ENCODE measurements at places on chromosomes 11 and 22. TPM values are rescaled to one million over a fixed set of nuclear protein-coding genes. Genes with fewer than 3 reads are reported as not detected.

Gene SLC29A2
- polyA plus RNA-seq, result 26.7 TPM

Gene APOA1
- polyA plus RNA-seq, result 179 TPM

Gene MTMR2
- 58.7 TPM for polyA plus RNA-seq

Gene PHOX2A
- polyA plus RNA-seq, result not detected

Gene OR4A16
- not detected for polyA plus RNA-seq

Gene ZP1
- polyA plus RNA-seq, result 0.11 TPM

Gene CEND1
- 0.64 TPM for polyA plus RNA-seq

Measured in renal pelvis (tissue), 12 donors.